CMK (cell line): ENCODE measurements at places on chromosomes 11 and 22.

DNA sequence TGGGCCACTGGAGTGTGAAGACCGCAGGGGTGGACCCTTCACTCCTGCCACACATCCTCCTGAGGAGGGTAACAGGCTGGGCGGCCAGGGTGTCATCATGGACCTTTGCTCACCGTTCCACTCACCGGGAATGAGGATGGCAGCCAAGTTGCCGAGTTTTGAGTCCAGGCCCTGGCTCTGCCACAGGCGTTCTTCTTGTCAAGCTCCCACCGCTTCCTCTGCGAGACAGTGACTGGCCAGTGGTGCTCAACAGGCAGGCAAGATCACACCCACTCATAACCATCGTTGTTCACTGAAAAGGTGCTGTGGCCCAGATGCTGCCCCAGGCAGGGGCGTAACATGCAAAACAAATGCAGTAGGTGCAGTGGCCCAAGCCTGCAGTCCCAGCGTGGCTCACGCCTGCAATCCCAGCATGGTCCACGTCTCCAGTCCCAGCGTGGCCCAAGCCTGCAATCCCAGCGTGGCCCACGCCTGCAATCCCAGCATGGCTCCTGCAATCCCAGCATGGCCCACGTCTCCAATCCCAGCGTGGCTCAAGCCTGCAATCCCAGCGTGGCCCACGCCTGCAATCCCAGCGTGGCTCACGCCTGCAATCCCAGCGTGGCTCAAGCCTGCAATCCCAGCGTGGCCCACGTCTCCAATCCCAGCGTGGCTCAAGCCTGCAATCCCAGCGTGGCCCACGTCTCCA lies 5.0 kb upstream of the PANX2 start:
- DNase-seq, result no peak

DNA sequence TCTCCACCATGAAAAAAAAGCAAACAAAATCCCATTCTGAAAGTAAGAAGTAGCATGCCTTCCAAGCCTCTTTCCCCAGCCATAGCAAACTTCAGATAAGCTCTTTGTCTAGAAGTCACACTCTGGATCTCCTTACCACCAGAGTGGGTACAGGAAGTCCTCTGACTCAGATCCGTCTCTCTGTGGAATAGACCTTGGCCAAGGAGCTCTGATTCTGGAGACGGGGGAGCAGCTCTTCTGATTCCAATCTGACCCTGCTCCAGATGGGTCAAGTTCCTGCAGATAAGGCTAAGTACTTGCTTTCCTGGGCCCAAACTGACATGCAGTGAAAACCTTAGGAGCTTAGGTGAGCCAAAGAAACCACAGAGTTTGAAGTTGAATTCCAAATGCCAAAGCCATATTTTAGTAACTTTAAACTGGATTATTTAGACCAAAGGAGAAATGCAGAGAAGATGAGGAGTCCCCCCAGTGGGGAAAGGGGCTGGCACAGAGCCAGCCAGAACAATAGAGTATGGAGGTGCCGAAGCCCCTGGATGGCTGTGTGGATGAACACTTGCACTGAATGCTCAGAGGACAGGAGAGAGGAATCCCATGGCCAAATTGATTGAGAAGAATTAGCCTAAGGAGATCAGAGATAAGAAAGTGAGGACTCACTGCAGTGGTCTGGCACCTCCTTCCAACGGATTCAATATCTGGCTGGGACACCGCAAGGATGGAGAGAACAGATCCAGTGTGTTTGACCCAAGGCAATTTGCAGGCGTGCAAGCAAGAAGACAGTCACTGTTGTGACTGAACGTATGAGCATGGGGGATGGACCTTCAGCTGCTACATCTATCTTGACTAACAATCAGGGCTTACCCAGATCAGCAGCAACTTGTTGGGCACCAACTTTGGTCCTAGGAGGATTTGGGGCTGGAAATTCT lies 54.9 kb downstream of the ENDOD1 start:
- DNase-seq, result peak; percentile 90

DNA sequence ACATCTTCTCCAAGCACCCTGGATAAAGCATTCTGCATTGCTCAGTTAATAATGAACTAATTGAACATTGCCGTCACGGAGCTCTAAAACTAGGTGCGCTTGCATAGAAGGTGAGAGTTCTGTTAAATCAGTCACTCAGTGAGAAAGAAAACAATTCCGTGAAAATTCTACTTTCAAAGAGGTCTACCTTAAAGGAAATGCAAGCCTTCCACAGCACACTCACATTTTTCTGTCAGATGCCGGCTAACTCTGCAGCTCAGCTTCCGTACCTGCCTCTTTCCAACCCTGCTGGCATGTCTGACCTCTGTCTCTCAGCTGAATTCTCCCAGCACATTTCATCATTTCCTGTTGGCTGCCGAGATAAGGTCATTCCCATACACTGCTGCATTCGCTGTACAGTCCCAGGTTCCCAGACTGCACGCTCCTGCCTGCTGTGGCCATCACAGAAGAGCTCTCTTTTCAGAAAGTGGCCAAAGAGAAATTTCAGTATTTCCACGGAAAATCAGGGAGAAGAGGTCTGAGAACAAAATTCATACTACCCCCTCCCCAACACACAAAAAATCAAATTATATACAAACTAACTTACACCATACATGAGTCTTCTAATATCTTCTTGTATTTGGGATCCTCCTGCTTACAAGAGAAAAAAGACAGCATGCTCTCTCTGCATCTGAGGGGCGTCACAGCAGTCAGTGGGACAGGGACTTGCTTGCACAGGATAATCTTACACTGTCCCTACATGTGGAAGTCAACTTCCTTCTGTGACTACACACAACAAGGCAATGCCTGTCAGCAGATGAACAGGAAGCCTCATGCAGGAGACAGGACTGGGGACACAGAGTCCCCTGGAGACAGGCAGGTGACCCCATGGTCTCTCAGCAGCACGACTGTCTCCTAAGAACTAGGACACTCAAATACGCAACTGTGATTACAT lies 55.1 kb downstream of the PACSIN2 start:
- peak; percentile 59 for DNase-seq

- DNase-seq, result peak; percentile 83
These were observed 6.4 kb upstream of the IFITM3 start for GRCh38 chr11:326842-327580.

DNA sequence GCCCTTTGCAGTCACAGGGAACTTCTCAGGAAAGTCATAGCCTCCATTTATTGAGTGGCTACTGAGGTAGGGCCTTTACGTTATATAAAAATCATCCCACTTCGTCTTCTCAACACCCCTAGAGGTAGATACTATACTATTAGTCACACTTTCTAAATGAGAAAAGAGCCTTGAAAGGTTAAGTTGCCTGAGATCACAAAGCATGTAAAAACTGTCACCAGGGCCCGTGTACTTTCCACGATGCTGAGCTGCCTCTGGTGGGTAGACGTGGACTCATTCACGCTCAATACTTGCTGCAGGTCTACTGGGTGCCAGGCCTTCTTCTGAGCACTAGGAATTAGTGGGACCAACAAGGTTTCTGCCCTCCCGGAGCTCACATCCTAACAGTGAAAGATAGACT lies 16.3 kb downstream of the CHRDL2 start:
- no peak for DNase-seq

DNA sequence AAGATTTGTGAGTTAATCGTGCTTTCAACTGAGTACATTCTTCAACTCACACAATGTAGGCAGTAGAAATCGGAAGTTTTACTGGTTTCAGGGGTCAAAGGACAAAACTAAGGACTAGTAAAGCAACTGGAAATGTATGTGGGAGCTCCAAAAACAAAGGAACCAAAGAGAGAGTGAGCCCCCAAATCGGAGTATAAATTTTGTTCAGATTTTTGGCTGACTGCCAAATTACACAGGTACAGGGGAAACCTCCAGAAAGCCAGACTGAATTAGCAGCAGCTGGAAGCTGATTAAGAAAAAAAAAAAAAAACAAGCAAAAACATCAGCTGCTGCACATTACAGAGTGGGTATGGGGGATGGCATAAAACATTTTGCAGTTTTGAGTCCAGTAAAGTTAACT lies 75.2 kb upstream of the GNAZ start:
- no peak for DNase-seq

- peak; percentile 94 for DNase-seq
These were observed 25.5 kb downstream of the CTTN start for GRCh38 chr11:70423523-70424505.

GRCh38 chr22:29088809-29089208 lies 16.0 kb downstream of the KREMEN1 start:
- no peak for DNase-seq

GRCh38 chr22:47083379-47083986 lies 321.0 kb downstream of the TBC1D22A start:
- DNase-seq, result no peak

DNA sequence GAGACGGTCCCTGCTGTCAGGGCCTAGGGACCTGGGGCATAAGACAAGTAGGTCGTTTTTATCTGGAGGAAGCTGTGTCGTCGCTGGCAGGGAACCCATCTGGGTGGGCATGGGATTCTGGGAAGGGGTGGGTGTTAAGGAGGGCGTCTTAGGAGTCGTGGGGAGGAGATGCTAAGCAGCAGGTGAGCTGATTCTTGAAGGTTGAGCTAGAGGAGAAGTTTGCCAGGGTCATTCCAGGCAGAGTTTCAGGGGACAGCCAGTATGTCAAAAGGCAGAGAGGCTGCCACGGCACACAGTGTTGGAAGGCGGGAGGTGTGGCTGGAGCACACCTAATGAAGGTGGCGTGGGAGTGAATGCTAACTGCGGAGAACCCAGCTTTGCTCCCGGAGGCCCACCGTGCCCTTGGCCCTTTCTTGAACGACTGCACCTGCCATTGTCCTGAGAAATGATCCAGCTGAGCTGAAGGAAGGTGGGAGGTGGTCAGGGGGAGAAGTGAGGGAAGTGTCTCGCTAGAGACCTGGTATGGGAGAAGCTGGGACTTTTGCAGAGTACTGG lies 1.3 kb downstream of the FAM118A start:
- DNase-seq, result no peak
